ENCODE measurements at places on chromosomes 6 and 20.

GRCh38 chr20:47780720-47781389, 4.4 kb downstream of the SULF2 start:
- DNase-seq = no peak

GRCh38 chr6:96345501-96345900, 176.1 kb upstream of the UFL1 start:
- no peak for DNase-seq

DNA sequence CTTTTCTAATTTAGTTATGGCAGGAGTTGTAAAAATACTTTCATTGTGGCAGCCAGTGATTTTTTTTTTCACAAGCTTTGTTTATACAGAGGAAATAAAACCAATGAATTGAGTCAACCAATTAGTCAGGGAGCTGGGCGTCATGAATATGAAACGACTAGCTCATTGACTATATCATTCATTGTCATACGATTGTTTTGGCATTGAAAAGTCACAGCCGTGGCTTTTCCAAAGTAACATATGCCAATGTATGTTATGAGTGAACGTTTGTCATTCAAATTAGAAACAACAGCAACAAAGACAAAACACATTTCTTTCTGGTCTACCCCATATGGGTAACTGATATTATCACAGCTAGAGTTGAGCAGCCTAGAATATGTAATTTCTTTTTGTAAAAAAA, 810.6 kb downstream of the EPHA7 start:
- no peak for DNase-seq

DNA sequence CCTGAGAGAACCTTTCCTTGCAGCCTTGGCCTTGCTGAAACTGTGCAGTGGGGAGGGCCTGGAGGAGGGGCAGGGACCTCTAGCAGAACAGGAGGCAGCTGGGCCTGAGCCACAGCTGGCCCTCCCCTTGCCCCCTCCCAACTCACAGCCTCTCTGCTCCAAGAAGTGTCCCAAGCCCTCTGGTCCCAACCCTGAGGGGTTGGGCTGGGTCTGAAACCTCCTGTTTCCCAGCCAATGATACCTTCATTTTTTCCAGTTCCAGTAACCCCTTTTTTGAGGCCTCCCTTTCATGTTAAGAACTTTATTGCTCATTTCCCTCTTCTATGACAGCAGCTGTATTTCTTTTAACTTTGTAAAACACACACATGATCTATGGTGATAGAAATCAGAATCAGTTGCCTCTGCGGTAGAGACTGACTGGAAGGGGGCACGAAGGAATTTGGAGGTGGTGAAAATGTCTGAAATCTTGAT, 17.9 kb upstream of the ARMC12 start:
- no peak for DNase-seq

Data from NCI-H1436 (cell line).